ENCODE measurements at places on chromosomes 4 and X.

DNA sequence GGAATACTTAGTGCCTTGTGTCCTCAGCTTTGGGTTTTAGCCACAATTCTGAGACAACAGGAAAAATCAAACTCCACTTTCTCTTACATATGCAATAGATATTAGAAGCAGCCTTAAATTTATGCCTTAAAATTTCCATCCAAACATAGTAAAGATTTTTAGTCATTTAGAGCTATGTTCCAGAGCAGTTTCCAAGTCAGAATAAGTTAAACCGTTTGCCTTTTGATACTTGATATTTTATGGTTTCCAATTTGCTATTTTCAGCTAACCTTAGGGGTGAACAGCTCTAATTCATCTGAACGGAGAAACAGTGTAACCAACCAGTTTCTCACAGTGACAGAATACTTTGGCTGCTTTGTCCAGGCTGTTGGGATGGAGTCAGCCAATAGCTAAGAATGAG, 125.8 kb upstream of the RXFP1 start:
- DNase-seq = no peak

- no peak for DNase-seq
Observed at GRCh38 chrX:155056471-155056870, 14.5 kb downstream of the CMC4 start.

GRCh38 chrX:123215397-123216089, 31.5 kb downstream of the GRIA3 start:
- DNase-seq = no peak

DNA sequence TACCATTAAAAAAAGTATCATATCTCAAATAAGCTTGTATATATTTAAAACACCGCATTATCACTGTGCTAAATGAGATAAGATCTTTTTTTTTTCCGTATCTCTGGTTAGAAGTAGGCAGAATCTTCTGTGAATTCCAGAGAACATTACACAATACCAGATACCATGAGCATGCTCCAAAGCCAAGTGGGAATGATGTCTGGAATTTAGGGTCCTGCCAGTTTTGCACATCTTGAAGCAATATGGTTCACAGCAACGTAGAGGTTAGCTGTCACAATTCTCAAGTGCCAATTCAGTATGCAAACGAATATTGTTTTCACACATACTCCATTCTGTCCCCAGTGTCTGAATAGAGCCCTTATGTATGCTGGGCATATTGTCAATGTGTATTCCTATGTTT, 127.5 kb upstream of the NEIL3 start:
- no peak for DNase-seq

DNA sequence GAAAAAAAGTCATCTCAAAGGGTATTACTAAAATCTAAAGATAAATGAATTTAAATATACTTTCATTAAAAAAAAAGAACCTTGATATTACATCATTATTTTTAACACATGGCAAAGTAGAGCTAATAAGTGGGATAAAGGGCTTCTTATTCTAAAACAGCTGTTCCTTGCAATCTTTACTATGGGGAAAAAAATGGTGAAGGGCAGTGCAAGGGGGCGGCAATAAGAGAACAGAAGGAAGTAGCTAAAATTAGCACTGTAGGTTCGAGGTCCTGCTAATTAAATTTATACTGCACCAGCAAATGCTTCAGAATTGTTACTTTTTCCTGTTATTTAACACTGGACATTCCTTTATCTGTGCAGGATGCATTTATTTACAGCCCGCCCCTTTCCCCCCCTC, 89.4 kb upstream of the HPF1 start:
- no peak for DNase-seq

DNA sequence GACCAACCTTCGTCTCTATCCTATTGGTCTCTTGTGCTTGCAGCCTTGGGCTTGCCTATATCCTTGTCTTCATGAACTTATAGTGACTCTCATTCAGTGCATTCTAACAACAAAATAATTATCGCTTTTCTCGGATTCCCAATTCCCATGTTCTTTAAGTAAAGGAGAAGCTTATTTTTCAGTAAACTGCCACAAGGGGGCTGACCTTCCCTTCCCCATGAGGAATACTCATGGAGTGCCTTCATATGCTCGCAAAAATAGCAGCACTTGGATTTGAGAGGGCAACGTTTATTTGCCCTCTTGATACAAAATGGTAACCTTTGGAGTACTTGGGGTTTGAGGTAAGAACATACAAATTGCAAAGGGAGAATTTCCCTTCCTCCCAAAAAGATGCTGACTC, 183.2 kb upstream of the TENT5D start:
- no peak for DNase-seq

DNA sequence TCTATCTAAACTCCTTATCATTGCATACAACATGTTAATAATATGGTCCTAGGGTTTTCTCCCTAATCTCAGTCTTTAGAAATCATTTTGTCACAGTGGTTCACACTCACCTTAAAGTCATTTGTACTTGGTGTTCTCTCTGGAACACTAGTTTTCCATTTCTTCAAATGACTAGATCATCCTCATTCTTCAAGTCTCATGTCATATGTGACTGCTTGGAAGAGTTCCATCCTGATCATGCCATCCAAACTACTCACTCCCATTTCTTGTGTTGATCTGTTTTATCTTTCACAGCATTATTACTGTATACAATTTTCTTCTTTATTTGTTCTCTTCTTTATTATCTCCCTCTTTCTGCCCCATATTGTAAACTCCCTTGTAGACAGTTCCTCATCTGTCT, 66.5 kb downstream of the HTR2C start:
- no peak for DNase-seq

- no peak for DNase-seq
Observed at GRCh38 chrX:153414856-153415510, 3.7 kb downstream of the ZFP92 start.

DNA sequence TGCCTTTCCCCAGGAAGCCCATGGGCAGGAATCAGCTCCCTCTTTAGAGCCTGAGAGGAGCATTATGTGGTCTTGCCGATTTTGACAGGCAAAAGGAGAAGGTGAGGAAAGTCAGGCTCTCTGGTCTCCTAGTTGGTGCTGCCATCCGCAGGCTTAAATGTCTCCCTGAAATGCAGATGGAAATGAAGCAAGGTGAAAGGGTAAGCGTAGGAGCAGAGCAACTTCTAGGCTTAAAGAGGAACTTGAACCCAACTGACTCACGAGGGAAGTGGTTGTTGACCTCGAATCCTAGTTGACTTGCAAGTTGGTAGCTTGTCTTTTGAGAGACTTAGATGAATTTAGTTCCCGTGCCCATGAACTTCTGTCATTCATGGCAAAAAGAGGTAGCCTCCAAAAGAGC, 205.9 kb downstream of the PTTG2 start:
- DNase-seq = no peak

All from activated CD4-positive, CD25-positive, alpha-beta regulatory T cell treated with anti-CD3 and anti-CD28 coated beads, Interleukin-2, amount 50 U/mL, for 72 hours (primary cell).